ENCODE measurements at places on chromosomes 1 and 21.

- no peak for DNase-seq
Measured at GRCh38 chr1:240709676-240710075, 97.7 kb upstream of the GREM2 start.

DNA sequence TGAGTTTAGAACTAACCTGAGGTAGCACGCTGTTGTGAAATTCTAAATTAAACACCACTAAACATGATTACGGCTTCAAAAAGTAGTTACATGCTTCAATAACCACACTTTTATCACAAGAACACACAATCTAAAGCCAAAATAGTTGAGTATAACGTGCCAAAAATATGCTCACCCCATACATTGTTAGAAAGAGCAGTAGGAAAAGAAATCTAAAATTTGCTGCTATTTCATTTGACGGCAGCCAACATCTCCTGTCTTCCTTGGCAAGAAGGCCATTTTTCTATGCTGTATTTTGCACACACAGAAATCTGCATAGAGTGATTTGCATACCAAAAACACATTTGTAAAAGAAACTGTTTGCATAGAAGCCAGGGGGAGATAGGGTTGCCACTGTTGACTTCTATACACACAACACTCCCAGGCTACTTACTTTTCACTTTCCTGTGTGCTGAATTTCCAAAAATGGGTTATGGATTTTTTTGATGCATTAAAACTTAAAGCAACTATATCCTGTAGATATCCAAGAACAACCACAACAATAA is 42.9 kb upstream of the DMRTB1 start:
- no peak for DNase-seq

DNA sequence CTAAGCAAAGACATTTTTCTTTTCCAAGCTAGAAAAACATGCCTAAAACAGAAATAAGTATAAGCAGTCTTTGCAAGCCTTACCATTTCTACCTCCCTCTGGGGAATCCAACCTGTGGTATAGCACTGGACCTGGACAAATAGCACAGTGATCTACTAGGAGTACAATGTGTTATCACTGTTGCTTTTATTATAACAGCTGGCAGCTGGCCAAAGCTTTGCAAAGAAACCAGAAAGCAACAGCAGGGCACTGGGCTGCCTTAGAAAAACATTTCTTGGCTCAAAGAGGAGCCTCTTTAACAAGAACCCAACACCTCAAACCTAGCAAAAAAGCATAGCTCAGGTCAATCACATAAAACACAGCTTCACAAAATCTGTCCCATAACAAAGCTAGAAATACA is 294.5 kb upstream of the GREM2 start:
- no peak for DNase-seq

DNA sequence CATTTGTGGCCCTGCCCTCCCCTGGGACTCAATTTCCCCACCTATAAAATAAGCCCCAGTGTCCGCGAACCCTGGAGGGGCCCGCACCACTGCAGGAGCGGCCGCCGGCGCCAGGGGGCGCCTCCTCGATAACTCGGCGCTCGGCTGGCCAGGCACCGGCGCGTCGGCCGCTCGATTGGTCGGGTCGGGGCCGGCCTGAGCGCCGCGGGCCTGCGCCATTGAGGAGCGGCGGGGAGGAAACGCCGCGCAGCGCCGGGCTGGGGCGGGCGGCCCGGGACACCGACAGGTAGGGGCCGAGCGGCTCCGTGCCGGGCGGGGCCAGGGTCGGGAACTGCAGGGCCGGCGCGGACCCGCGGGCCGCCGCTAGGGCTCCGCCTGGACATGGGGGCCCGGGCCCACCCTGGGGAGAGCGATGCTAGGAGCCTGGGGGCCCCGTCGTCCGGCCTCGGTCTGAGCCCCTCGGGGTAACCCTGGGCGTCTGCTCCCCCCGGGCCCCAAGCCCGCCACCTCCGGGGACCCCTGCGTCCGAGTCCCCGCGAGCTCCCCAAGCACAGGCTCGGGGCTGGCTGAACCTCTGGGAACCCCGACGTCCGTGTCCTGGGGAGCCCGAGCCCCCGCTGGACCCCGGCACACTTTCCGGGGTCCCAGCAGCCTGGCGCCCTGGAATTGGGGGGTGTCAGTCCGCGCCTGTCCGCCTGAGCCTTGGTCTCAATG is at the start of gene VPS13D:
Gene VPS13D (plus strand): TSS at position 196 of the 714 bp plus-strand sequence. CDS start 4,237 bp downstream, outside the sequence.
- peak; percentile 60 for DNase-seq

DNA sequence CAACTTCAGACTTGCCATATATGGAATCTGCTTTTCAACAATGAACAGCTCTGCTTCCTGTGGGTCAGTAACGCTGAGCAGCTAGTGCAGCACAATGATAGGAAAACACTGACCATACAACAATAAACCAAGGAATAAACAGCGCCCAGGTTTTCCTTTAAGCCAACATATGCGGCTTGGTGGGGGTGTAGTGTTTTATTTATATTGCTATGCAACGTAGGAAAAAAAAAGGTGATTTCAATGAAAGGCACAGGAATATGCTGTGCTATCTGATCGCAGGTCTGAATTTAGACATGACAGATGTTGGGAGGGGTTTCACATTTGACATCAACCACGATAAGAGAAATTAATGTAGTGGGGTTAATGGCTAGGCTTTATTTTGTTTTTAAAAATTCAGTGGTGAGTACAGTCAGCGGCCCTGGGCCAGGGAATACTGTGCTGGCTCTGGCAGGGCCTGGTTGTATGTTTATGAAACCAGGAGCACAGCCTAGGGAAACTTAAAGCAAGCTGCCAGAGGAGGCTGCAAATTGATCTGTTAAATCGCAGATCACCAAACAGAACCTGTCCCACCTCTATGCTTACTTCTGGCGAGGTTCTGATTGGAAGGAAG is 4.3 kb downstream of the TSPAN2 start:
- DNase-seq = no peak
